Activated CD4-positive, alpha-beta memory T cell treated with anti-CD3 and anti-CD28 coated beads for 36 hours (primary cell): ENCODE measurements at places on chromosomes 2 and 18.

DNA sequence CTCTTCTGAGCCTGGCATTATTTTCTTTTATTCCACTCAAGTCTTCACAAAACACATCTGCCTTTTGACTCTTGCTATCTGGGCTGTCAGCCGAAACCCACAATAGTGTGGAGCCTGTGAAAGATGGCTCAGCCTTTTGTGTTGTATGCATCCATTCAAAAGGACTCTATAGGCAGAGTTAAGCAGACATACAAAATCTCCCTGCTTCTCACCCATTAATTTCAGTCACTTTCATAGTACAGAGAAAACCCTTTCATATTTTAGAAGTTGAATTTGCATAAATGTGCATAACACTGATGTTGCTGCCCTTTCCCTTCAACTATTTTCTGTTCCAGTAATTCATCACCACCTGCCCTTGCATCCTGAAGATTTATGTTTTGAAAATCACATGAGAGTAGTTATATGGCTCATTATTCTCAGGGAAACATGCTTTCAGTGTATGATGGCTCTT, 154.6 kb downstream of the EVA1A start:
- no peak for DNase-seq

- no peak for DNase-seq
These were observed 1785.3 kb upstream of the CELF4 start for GRCh38 chr18:39350945-39351344.

GRCh38 chr2:102792568-102793208, 30.9 kb downstream of the TMEM182 start:
- no peak for DNase-seq

DNA sequence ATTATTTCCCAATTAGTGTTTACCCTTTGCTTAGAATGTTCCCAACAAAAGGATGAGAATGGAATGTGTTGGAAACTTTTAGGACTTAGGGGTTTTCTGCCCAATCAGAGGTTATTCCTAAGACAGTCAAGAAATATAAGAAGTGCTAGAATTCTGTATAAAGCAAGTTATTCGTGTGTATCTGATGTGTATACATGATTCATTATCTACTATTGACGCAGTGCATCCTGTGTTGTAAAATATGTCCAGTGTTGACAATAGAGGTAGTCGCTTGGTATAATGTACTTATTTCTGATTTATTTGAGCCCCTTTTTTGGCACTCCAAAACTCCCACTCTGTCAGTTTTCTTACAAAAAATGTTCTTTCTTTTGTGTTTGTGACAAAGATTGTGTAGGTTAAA, 881 bp downstream of the PIKFYVE start:
- DNase-seq, result no peak

GRCh38 chr2:137156221-137156844, 391.0 kb downstream of the THSD7B start:
- no peak for DNase-seq

GRCh38 chr18:65906621-65907034, 155.8 kb downstream of the CDH7 start:
- no peak for DNase-seq
